Kidney epithelial cell (primary cell): ENCODE measurements at places on chromosomes 1 and 21. TPM values are rescaled to one million over a fixed set of nuclear protein-coding genes. Genes with fewer than 3 reads are reported as not detected.

Gene CFHR2
- total RNA-seq: not detected in 2 replicates

Gene GNL2
- total RNA-seq: 47.8 and 52.6 TPM in 2 replicates

Gene PYHIN1
- not detected in 2 replicates for total RNA-seq

Gene RAB25
- total RNA-seq: 30.4 and 46.0 TPM in 2 replicates

Gene AKR7A3
- total RNA-seq: 0.33 and 0.75 TPM in 2 replicates

Gene FHAD1
- 0.21 and 0.27 TPM in 2 replicates for total RNA-seq

Gene LEPROT
- 59.6 and 67.9 TPM in 2 replicates for total RNA-seq

Gene BRDT
- not detected in 2 replicates for total RNA-seq

Gene RPS8
- 3,692 and 4,100 TPM in 2 replicates for total RNA-seq

Gene FOXD2
- 0.21 and 0.96 TPM in 2 replicates for total RNA-seq

Gene PBX1
- 5.7 and 6.8 TPM in 2 replicates for total RNA-seq

Gene LCA5L
- total RNA-seq: 2.0 and 4.4 TPM in 2 replicates

Gene MYOM3
- total RNA-seq: 7.9 and 8.1 TPM in 2 replicates

Gene DCDC2B
- total RNA-seq: not detected in 2 replicates

DNA sequence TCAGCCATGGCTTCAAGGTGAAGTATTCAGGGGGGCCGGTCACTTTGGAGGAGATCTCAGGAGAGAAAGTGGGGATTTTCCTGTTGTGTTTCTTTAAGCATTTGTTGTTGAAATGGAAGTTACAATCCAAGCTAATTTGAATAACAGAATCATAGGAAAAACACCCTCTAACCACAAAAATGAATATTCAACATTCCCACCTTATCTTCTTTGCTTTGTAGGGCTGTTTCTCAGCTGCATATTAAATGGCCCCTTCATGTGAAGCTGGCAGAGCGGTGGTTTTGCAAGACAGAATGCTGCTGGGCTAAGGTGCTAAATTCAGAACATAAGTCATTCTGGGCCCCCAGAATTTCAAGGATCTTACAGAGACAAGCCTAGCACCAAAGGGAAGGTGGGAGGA is 279.0 kb downstream of the RRAGC start:
- DNase-seq: no peak

GRCh38 chr1:48470950-48471690 is 884 bp downstream of the SPATA6 start:
- DNase-seq: no peak

- no peak for DNase-seq
These were observed 579 bp upstream of the TENT5C start for GRCh38 chr1:117605164-117605773.

GRCh38 chr1:27342778-27343638 is 1.2 kb downstream of the SYTL1 start:
- DNase-seq: no peak

GRCh38 chr1:220137019-220137786 is 43.3 kb downstream of the IARS2 start:
- DNase-seq: no peak

GRCh38 chr1:178367151-178367550 is 129.6 kb downstream of the CLEC20A start:
- no peak for DNase-seq

- no peak for DNase-seq
These were observed 22.7 kb upstream of the EYA3 start for GRCh38 chr1:28111157-28111556.

DNA sequence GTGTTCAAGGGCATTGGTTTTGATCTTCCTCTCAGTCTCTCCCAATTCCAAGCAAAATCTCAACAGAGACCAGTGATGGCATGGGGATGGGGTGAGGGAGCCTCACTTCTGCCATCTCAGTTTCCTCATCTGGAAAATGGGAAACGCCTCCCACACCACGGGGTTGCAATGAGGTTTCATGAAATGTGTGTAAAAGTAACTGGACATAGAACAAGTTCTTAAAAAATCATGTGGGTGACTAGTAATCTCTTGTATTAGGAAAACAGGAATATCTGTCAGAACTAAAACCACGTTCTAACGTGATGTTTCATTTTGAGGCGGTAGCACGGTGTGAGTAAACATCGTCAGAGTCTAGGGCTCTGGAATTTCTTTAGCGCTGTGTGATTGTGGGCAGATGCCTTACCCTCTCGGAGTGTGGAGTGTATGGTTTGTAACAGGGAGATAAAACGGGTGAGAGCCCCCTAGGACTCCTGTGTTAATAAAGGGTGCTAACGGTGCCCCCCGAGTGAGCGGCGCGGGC is 55.5 kb upstream of the DNAJC6 start:
- DNase-seq: no peak

DNA sequence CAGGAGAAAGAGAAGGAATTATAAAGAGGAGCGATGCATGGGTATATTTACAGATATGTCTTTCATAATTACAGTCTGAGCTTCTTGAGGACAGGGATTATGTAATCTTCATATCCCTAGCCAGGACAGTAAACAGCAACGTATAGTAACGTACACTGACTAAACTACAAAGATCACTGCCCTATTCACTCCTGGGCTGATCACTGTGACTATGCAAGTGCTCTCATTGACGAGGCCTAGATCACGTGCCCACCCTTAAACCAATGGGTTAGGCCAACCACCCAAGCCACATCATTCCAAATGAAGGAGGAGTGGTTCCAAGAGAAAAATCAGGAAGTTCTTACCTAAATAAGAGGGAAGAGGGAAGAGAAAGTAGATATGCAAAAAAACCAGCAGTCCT is 18.5 kb downstream of the PIK3R3 start:
- no peak for DNase-seq

DNA sequence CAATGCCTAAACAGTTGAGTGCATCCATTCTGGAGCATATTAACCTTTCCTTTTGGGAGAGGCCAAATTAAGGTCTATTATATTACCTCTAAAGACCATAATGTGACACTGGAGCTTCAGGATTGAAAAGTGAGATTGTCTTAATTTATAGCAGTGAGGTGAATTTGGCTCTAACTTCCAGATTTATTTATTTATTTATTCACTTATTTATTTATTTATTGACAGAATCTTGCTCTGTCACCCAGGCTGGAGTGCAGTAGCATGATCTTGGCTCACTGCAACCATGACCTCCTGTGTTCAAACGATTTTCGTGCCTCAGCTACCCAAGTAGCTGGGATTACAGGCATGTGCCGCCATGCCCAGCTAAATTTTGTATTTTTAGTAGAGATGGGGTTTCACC is 19.1 kb downstream of the ZCCHC17 start:
- DNase-seq: no peak

- no peak for DNase-seq
These were observed 47.1 kb downstream of the PRDM15 start for GRCh38 chr21:41831866-41832595.

GRCh38 chr21:29669416-29669815 is 270.4 kb downstream of the GRIK1 start:
- DNase-seq: no peak

DNA sequence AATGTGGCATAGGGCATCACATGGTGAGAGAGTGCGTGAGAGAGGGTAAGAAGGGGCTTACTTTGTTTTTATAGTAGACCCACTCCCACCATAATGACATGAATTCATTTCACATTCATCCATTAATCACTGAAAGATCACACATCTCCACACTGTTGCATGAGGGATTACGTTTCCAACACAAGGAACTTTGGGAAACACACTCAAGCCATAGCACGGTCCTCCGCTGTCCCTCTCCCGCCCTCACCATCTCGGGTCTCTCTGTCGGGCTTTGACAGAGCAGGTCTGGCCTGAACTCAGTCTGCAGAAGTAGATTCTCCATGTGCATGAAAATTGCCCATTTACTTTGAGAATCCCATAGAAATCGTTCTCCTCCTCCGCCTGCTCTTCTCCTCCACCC is 312.2 kb downstream of the MATN1 start:
- no peak for DNase-seq

- no peak for DNase-seq
These were observed 25.6 kb downstream of the XCL2 start for GRCh38 chr1:168518201-168518689.

DNA sequence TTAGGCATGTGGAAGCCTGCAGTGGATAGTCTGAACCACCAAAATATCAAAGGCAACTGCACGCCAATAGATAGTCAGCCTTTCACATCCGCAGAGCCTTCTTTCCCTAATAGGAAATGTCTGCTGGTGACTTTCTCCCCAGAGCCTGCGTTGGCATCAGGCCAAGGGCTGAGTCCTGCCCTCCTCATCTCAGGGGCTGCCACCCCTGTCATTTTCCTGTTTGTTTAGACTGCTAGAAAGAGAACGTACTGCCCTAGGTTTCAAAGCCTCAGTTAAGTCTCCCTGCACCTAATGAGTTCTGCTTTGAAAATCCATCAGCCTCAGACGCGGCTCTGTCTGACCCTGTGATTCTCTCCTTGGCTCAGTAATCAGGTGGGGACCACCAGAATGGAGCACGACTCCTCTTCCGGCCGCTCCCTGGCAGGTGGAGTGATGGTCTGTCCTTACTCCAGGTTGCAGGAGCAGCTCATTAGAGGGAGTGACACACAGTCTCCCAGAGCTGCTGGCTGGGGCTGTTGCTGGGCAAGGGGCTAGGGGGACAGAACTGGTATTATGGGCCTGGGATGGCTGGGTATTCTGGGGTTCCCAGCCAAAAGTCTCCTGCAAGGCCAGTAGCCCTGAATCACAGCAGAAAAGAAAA is 27.3 kb downstream of the STUM start:
- DNase-seq: no peak

DNA sequence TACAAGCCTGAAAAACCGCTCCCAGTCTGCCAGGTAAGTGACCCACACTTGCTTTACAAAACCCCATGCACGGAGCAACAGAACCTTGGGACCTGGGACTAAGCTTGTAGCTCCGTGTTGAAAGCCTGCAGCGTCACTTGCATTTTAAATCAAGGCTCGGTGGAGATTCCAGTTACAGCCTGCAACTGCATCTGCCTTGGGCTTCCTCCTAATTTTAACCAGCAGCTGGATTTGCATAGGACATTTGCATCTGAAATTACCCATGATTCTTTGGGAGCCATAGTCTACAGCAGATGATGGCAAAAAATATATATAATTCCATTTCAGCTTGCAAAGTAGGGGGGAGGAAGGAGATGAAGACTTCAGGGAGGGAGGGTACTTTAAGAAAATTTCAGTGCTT is 62.4 kb upstream of the IGSF21 start:
- no peak for DNase-seq

DNA sequence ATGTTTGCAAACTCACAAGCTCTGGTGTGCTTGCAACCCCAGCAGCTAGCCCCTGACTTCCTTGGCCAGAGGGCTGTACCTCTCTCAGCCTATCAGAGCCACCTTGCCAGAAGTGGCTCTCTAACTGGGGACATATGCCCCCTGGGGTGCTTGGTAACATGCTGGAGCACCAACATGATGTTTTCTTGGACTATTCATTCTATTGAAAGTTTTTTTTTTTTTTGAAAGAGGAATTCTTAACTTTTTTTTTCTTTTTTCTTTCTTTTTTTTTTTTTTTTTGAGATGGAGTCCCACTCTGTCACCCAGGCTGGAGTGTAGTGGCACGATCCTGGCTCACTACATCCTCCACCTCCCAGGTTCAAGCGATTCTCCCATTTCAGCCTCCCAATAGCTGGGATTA is 14.7 kb upstream of the CAPN8 start:
- DNase-seq: no peak

DNA sequence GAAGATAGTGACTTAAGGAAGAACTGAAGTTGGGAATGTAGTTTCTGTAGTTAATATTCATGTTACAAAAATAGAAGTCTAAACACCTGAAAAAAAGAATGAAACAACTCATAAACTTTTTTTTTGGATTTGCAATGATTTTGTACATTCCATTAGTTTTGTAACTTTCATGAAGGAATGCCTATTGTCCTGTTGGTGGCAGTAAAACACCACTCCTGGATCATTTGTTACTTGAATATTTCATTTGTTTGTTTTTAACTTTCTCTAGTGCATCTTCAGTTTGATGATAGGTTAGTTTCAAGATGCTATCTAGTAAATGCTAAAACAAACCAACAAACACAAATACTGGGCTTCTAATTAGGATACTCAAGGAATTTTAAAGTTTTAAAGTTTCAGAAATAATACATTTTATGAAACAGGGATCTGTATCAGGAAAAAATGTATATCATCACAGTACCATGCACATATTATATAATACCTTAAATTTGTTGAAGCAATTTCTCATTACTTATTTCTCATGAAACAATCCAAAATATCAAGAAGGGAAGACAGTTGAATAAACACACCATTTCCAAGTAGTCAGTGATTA is 229.7 kb upstream of the CACYBP start:
- peak; percentile 7 for DNase-seq

DNA sequence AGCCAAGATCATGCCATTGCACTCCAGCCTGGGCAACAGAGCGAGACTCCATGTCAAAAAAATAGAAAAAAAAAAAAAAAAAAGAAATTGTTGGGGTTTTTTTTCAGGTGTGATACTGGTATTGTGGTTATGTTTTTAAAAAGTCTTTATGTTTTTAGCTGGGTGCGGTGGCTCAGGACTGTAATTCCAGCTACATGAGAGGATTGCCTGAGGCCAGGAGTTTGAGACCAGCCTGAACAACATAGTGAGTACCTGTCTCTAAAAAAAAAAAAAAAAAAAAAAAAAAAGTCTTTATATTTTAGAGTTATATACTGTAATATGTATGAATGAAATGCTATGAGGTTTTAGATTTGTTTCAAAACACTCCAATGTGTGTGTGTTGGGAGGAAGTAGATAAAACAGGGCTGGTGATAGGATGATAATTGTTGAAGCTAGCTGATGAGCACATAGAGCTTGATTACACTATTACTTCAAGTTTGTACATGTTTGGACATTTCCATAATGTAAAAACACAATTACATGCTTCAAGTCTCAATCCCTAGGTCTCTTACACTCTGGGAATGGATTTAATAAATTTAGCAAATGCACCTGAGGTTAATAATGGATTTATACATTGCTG is 30.2 kb upstream of the ATP5PO start:
- no peak for DNase-seq

GRCh38 chr21:16310176-16310575 is 580.4 kb downstream of the USP25 start:
- no peak for DNase-seq

DNA sequence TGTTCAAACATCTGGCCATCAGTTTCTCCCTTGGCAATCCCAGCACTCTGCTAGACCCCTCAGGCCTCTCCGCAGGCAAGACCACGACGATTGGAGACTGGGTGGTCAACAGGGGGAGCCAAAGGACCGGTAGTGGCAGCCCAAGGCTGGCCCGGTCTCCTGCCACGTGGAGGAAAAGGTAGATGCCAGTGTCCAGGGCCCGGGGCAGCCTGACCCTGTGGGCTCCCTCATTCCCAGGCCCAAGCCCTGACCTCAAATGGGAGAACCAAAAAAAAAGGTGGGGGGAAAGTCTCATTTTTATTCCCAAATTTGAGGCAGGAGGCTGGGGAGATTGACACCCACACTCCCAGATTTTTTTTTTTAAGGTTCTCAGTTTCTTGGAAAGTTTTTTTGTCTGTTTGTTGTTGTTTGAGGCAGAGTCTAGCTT is 24.8 kb downstream of the S100A6 start:
- no peak for DNase-seq
